Activated T-cell treated with anti-CD3 and anti-CD28 coated beads for 48 hours (primary cell): ENCODE measurements at places on chromosomes 6 and 20.
A peak's percentile ranks its signal among the peaks of the same experiment; 100 is the strongest.

DNA sequence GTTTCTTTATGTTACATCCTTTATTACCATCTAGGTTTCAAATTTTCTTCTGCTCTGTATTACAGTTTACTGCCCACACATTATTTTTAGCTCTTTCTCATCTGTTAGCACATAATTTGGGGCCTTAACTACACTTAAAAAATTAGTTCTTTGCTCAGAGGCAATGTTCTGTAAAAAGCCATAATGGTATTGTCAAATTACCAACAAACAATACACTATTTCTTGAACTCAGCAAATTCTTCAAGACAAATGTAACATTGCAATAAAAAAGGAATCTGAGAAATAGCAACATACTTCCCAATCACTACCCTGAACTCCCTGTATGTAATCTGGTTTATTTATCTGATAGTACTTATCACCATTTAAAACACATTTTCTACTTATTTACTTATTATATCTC, 448.6 kb upstream of the OPRM1 start:
- DNase-seq = no peak

DNA sequence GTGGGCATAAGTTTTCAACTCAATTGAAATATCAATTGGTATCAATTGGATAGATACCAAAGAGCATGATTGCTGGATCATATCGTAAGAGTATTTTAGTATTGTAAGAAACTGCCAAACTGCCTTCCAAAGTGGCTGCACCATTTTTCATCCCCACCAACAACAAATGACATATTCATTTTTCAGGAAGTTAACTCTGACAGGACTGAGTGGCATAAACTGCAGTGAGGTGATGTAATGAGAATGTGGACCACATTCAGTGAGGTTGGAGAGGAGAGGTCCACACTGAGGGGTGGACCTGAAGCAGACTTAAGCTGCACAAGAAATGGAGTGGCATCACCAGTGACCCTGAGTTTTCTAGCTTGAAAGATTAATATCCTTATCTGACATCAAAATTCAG, 11.6 kb upstream of the CALHM6 start:
- no peak for DNase-seq

DNA sequence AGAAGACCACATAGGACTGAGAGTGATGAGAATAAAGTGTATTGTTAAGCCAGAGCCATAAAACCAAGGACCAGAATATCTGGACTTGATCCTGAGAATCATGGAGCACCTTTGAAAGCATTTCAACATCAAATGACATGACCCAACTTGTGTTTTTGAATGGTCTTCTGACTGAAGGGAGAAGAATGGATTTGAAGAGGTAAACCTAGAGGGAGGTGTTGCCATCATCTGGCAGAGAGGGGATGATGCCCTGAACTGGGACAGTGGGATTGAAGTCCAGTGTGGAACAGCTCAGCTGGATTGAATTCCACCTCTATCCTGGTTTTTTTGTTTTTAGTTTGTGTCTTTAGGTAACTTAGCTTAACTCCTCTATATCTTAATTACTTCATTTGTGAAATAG, 570.0 kb downstream of the TBC1D32 start:
- DNase-seq = no peak

- no peak for DNase-seq
These were observed 21.0 kb downstream of the KHDC1L start for GRCh38 chr6:73204252-73204651.

DNA sequence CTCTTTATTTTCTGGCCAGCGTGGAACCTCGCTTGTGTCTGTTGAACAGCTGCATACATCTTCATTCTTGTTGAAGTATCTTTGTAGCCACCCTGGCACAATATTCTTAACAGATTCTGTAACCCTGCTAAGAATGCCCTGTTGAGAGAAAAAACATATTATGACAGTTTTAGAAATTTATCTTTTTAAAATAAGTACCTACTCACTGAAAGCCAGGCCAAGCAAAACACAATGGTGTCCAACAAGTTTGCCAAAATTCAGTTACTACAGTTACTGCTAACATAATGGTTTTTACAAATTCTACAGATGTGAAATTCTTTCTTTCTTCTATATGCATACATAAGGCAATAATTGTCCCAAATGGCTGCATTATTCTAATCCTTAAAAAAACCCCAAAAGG, 18.2 kb downstream of the NUP153 start:
- DNase-seq = no peak

- DNase-seq = no peak
These were observed 4.6 kb downstream of the ZNF184 start for GRCh38 chr6:27468334-27468733.

- no peak for DNase-seq
These were observed 76.9 kb downstream of the CD83 start for GRCh38 chr6:14194483-14194882.

- DNase-seq = no peak
These were observed 27.2 kb upstream of the HMGN3 start for GRCh38 chr6:79261666-79262065.

DNA sequence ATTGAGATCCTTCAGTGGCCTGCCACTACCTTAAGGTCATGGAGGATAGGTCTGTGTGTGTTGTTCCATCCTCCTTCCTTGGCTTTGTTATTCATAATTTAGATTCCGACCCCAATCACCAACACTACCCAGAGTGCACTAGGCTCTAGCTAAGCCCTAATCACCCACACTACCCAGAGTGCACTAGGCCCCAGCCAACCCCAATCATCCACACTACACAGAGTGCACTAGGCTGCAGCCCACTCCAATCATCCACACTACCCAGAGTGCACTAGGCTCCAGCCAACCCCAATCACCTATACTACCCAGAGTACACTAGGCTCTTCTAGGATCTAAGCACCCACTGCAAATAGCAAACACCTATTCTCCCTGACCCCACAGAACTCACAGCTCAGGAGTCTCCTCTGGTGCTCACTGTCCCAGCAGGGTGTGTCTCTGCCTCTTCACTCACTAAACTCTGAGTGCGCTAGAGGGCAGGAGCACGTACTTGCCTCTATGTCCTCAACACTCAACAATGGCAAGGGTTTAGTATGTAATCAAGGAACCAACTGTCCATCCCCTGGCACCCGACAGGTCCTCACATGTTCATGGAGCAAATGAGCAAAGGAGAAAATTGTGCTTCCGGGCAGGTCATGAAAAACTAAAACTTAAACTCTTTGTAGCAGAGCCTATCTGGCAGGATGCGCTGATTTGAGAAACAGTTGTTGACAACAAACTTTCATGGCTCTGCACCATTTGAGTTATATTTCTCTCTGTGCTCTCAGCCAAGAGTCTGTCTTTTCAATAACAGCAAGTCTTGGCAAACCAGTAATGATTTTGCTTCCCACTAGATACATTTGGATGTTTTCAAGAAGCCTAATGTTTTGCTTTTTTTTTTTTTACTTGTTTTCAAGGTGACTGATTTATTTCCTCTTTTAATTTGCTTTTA, 54.3 kb downstream of the SLC22A23 start:
- DNase-seq = no peak

DNA sequence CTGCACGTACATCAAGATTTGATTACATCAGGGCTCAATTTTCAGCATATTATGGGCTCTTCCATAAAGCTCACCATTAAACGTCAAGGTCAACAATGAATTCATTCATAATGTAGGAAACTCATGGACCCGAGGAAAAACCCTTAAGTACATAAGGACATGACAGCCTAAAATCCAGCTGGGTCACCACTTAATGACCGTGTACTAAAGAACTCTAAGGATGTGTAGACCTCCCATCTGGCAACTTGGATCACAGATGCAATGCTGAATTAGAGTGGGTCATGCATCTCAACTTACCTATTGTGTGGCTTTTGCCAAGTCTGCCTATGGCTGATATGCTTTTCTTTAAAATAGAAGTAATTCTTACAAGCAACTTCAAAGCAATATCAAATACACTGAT, 26.7 kb upstream of the DEFB112 start:
- DNase-seq = no peak

- DNase-seq = peak; percentile 82
These were observed at the start of the genes PPIL6 and SMPD2 for GRCh38 chr6:109440331-109441068. TSS of gene PPIL6 (minus strand) at chr6:109440628. CDS start at chr6:109440590, 38 bp downstream. TSS of gene SMPD2 (plus strand) at chr6:109440724. CDS start at chr6:109441122, 398 bp downstream.

- DNase-seq = no peak
These were observed 11.6 kb upstream of the ITPR3 start for GRCh38 chr6:33609528-33609927.

GRCh38 chr6:14110001-14110818, 7.4 kb upstream of the CD83 start:
- no peak for DNase-seq

- DNase-seq = no peak
These were observed 36.9 kb downstream of the SLC24A3 start for GRCh38 chr20:19249106-19249879.

DNA sequence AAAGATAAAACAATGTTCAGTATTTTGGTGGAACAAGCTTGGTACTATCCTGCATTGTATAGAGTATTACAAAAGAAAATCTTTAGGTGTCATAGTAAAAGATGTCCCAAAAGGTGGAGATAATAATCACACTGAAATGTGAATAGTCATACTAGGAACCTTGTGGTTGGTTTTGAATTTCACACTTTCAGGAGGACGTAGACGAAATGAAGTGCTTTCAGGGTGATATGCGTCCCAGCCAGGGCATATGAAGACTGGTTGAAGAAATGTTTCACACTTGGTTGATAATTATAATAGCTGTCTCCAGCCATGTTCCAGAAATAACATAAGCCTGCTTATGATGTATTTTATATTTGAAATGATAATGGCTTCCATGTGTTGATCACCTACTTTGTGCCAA, 60.4 kb downstream of the SCAND1 start:
- DNase-seq = no peak

GRCh38 chr6:32713241-32713640, 27.9 kb upstream of the HLA-DQA2 start:
- no peak for DNase-seq

DNA sequence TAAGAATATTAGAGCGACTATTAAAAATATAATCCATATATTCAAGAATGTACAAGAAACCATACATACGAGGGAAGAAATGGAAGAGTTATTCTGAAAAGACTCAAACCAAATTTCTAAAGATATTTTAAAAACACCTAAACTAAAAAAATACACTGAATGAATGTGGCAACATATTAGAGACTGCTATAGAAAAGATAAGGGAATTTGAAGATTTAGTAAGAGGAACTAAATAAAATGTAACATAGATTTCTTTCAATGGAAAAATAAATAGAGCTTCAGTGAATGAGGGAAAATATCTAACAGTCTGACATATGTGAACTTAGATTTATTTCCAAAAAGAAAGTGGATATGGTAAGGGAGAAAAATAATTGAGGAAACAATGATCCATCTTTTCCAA, 194.9 kb upstream of the STXBP5 start:
- DNase-seq = no peak

- no peak for DNase-seq
These were observed 7.4 kb upstream of the TFAP2C start for GRCh38 chr20:56621730-56622129.

- DNase-seq = no peak
These were observed 70.6 kb upstream of the CCN2 start for GRCh38 chr6:132021552-132022375.

- no peak for DNase-seq
These were observed 219 bp downstream of the ISM1 start for GRCh38 chr20:13221313-13221672.

DNA sequence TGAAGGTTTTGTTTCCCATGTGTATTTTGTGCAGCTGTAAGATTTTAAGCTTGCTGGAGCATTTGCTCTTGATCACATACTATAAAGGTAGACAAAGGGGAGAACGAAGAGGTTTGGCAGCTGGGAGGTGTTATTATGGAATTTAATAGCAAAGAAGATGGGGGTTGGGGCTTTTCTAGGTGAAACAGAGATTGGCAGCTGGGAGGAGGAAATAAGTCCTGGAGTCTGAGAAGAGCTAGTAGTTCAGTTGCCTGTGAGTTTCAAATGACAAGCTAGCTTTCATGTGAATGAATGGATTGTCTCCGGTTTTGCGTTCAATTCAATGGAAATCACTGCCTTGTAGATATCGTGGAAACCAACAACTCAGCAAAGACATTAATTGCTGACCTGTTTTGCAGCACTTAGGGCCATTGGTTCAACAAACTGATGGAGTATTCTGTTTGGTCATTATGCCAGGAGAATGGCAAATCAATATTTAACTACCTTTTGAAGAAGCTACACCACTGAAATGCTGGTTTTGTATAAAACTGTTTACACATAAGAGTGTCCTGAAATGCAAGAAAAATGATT, 38.1 kb upstream of the FLRT3 start:
- DNase-seq = no peak

DNA sequence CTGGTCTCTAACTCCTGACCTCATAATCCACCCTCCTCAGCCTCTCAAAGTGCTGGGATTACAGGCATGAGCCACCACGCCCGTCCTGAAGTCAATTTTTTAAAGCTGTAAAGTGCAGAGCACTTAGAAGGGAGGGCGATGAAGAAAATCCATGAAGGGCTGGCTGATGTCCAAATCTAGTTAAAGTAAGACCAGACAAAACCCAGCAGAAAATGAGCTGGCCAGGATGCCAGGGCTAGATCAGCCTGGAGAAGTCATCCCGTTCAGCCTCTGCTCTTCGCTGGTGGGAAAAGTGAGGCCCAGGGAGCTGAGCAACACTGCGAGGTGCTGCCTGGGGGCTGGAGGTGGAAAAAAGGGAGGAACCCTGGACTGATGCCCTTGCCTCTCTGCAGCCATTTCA, 3.1 kb downstream of the BPIFB4 start:
- no peak for DNase-seq

- no peak for DNase-seq
These were observed 212.1 kb upstream of the SOX4 start for GRCh38 chr6:21381331-21381963.

DNA sequence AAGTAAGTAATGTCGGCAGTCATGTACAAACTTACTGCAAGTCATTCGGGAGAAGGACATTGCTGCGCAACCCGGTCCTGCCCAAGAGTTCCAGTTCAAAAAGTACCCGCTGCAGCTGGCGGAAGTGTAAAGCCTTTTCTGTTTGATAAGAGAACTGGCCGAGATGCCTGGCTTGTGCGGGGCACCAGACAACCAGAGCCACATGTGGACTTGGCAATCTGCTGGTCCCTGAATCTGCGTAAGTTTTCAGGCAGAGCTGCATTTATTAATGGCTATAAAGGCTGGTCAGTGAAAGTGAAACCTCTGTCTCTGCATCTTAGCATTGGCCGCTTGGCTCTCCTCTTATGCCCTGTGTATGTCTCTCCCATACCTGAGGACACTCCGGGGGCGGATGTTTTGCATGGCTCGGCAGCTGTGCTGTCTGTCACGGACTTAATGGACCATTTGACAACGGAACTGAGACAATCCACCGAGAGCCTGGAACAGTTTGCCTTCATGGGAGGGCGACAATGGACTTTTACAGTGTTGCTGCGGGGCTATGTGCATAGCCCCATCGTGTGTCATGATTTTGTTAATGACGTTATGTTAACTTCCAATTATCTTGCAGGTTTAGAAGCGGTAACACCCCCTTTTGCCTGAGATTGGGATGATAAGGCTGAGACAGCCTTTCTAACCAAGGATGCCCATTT, 19.8 kb upstream of the RGS17 start:
- no peak for DNase-seq

- peak; percentile 79 for DNase-seq
These were observed 37.5 kb upstream of the MRPS18A start for GRCh38 chr6:43724914-43725642.

GRCh38 chr6:139378882-139379341, 4.5 kb upstream of the CITED2 start:
- DNase-seq = no peak
